ENCODE measurements at places on chromosomes 5 and 9.
A peak's percentile ranks its signal among the peaks of the same experiment; 100 is the strongest.

- H3K27ac ChIP-seq: peak overlapping the region; percentile 91
- H3K36me3 ChIP-seq: peaks cover 4% of the 10 kb centered on the region
- DNase-seq: peak; percentile 20
- H3K27me3 ChIP-seq: no peaks in the 10 kb centered on the region
- H3K4me1 ChIP-seq: peaks cover 65% of the 10 kb centered on the region
Measured at GRCh38 chr9:27483576-27483975, 40.5 kb upstream of the IFNK start.

DNA sequence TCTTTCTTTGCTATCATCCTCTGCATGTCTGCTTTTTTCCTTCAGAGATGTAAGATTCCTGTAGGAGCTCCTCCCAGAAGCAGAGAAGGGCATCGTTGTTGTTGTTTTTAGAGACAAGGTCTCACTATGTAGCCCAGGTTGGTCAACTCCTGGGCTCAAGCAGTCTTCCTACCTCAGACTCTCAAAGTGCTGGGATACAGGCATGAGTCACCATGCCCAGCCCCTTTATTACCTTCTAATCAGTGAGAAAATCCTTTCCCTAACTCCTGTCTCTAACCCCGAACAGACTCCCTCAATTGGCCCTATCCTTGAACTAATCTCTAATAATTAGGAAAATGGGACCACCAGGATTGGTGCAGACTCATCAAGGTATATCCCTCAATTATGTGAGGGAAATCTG is 64.4 kb downstream of the GALNT10 start:
- no peaks in the 10 kb centered on the region for H3K27me3 ChIP-seq
- H3K4me1 ChIP-seq: peaks cover 30% of the 10 kb centered on the region
- H3K4me3 ChIP-seq: no peak overlapping the region
- H3K36me3 ChIP-seq: peaks cover 28% of the 10 kb centered on the region
- DNase-seq: no peak

- peak overlapping the region; percentile 14 for H3K27ac ChIP-seq
- no peaks in the 10 kb centered on the region for H3K36me3 ChIP-seq
- peak overlapping the region; percentile 76 for H3K4me3 ChIP-seq
- H3K27me3 ChIP-seq: peaks cover 9% of the 10 kb centered on the region
Measured at GRCh38 chr5:139847790-139848507, 52.3 kb downstream of the PSD2 start.

GRCh38 chr5:38534156-38534453 is 22.3 kb downstream of the LIFR start:
- H3K27me3 ChIP-seq: peaks cover 13% of the 10 kb centered on the region
- H3K27ac ChIP-seq: no peak overlapping the region
- DNase-seq: no peak
- no peaks in the 10 kb centered on the region for H3K36me3 ChIP-seq
- H3K4me1 ChIP-seq: no peaks in the 10 kb centered on the region
- H3K4me3 ChIP-seq: no peak overlapping the region

DNA sequence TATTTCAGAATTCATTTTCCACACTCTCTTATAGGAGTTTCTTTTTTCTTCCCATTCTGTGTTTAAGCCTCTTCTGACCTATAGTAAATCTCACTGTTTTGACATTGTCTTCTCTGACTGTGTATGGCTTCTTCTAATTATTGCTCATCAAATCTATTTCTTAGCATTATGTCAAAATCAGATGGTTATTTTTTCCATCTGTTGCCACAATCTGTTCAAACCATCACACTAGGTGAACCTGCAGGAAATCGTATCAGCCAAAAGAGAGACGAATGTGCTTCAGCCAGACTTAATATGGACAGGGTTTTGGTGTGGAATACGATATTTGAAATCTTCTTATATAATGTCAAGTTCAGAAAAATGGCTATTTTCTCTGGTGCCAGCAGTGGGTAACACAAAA is 15.9 kb upstream of the SEMA4D start:
- H3K27me3 ChIP-seq: no peaks in the 10 kb centered on the region
- no peak overlapping the region for H3K4me3 ChIP-seq
- H3K36me3 ChIP-seq: no peaks in the 10 kb centered on the region
- DNase-seq: no peak
- no peak overlapping the region for H3K27ac ChIP-seq
- H3K4me1 ChIP-seq: peaks cover 32% of the 10 kb centered on the region

DNA sequence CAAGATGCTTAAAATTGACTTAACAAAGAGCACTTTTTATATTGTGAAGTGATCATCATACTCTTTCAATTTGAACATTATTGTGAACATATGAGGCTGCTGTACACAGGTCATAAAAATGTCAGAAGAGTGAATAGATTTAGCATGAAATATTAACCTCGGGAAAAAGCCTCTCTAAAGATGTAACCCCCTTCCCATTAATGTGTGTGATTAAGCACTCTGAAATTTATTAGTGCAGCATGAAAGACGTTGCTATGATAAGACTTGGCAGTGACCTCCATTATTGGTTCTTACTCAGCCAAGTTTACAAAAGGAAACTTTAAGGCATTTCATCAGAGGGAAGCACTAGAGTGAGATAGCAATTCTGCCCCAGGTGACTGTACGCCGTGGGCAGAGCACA is 326.5 kb downstream of the NTRK2 start:
- no peaks in the 10 kb centered on the region for H3K36me3 ChIP-seq
- H3K27ac ChIP-seq: no peak overlapping the region
- no peaks in the 10 kb centered on the region for H3K4me1 ChIP-seq
- H3K27me3 ChIP-seq: peaks cover 9% of the 10 kb centered on the region
- no peak overlapping the region for H3K4me3 ChIP-seq
- DNase-seq: no peak

DNA sequence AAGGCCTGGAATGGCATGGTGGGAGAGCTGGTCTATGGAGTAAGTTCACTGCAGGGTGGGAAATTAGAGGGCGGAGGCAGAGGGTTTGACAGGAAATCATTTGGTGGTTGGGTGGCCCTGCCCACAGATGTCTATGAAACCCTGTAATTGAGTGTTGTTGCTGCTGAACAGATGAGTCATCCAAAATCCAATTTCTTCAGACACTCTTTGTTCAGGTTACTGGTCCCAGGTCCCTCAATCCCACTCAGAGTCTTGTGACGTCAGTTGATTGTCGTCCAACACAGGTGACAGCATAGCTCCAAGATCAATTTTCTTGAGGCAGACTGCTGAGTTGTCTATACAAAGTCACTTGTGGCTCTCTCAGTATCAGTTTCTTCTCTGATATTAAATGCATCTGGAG is 208.6 kb downstream of the GRIA1 start:
- DNase-seq: no peak
- no peaks in the 10 kb centered on the region for H3K36me3 ChIP-seq
- no peaks in the 10 kb centered on the region for H3K4me1 ChIP-seq
- no peak overlapping the region for H3K27ac ChIP-seq
- no peak overlapping the region for H3K4me3 ChIP-seq

DNA sequence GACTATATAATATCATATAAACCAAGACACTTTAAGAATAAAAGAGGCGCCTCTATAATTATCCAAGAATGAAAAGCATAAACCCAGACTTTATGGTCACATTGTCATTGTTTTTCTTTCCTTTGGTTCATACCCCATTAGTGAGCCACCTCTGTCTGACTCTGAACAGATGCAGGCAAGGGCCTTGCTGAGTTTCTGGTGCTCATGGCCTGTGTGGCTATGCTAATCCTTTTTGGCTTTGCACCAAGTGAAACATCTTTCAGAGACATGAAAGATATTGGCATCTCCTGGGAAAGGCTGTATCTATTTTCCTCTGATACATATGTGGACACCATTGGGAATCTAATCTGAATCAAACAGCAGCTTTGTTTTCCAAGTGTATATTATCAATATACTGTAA is 222.5 kb downstream of the CHSY3 start:
- no peak overlapping the region for H3K27ac ChIP-seq
- H3K36me3 ChIP-seq: no peaks in the 10 kb centered on the region
- DNase-seq: no peak
- no peak overlapping the region for H3K4me3 ChIP-seq

- no peak for DNase-seq
- H3K4me3 ChIP-seq: peak within 1 kb of the TSS; percentile 78
- H3K36me3 ChIP-seq: peaks cover 1% of the 10 kb centered on the region
- peaks cover 19% of the 10 kb centered on the region for H3K27me3 ChIP-seq
- H3K27ac ChIP-seq: no peak within 1 kb of the TSS
- peaks cover 9% of the 10 kb centered on the region for H3K4me1 ChIP-seq
Measured at GRCh38 chr5:36606428-36607113, at the start of gene SLC1A3. Gene SLC1A3 (plus strand): TSS chr5:36606606. CDS start chr5:36608424, 1,818 bp downstream.

DNA sequence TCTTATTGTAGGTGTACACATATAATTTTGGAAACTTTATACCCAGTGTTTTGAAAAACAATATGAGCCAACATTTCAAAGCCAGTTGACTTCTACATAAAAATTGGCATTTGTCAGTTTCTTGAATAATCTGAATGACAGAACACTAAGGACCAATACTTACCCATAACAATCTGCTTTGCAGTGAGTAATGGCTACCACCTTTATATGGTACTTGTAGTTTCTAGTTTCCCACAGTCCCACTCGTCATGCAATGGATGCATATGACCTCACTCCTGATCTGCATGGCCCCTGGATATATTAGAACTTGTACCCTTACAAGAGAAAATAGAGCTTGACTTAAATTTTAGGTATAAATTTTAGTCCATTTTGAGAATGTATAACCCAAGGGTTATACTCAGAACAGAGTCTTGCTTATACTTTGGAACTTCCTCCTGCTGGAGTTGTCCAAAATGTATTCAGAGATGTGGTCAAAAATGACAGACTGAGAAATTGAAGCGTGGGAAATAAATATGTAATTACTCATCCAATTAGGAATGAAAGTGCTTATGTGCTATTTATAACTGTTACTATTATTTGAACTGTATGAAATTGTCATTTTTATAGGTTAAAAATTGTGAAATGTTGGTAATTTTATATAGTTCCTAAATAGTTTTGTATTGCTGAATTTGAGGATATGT is 19.5 kb downstream of the XRCC4 start:
- no peak for DNase-seq
- H3K4me1 ChIP-seq: peaks cover 15% of the 10 kb centered on the region
- peaks cover 12% of the 10 kb centered on the region for H3K36me3 ChIP-seq
- no peak overlapping the region for H3K27ac ChIP-seq
- H3K4me3 ChIP-seq: no peak overlapping the region

DNA sequence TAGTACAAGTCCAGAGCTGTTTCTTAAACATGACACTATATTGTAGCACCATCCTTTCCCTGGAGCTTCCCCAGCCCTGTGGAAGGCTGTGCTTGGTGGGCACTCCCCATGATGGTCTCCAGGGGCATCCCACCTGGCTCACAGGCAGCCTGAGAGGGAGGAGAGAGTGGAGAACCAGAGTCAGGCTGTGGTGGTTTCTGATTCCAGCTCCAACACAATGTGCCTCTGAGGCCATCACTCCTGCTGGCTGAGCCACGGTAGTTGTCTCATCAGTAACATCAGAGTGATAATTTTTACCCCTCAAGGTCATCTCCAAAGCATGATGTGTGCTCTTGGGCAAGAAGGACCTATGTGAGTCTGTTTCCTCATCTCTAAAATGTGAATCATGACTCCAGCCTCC is 398.0 kb downstream of the CDK5RAP2 start:
- no peak for DNase-seq
- no peaks in the 10 kb centered on the region for H3K36me3 ChIP-seq
- no peak overlapping the region for H3K4me3 ChIP-seq
- peaks cover 7% of the 10 kb centered on the region for H3K27me3 ChIP-seq

GRCh38 chr9:78543353-78543752 is 246.4 kb downstream of the PSAT1 start:
- H3K27me3 ChIP-seq: peaks cover 2% of the 10 kb centered on the region
- no peak overlapping the region for H3K27ac ChIP-seq
- H3K4me1 ChIP-seq: no peaks in the 10 kb centered on the region
- no peak overlapping the region for H3K4me3 ChIP-seq
- no peaks in the 10 kb centered on the region for H3K36me3 ChIP-seq

DNA sequence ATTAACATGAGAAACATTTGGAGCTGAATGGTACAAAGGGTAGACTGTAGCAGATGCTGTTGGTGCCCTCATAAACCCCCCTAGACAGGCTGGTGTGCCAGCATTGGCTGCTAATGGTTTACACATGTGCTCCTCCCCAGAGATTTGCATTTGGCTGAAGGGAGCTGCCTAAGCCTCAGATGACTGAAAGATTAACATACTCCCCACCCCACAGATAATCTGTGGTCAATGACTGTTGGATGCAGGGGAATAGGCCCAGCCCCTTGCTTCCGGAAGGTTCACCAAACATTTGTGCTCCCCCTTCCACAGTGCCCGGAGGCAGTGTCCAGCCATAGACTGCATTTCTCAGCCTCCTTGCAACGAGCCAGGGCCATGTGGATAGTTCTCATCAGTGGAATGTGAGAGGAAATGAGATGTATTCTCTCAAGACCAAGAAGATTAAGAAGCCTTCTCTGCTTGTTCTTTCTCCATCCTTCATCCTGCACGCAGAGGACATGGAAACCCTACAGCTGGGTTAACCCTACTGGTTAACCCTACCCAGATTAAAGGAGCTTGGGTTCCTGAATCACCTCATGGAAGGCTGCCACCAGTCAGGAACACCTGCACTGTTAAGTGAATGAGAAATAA is 79.6 kb downstream of the PHAX start:
- no peak for DNase-seq
- no peak overlapping the region for H3K4me3 ChIP-seq
- H3K27ac ChIP-seq: no peak overlapping the region
- no peaks in the 10 kb centered on the region for H3K36me3 ChIP-seq

- no peaks in the 10 kb centered on the region for H3K27me3 ChIP-seq
- no peak for DNase-seq
- H3K4me1 ChIP-seq: no peaks in the 10 kb centered on the region
- no peak overlapping the region for H3K4me3 ChIP-seq
- H3K27ac ChIP-seq: no peak overlapping the region
Measured at GRCh38 chr9:20321423-20322082, 300.7 kb downstream of the MLLT3 start.

- H3K27me3 ChIP-seq: no peaks in the 10 kb centered on the region
- no peaks in the 10 kb centered on the region for H3K4me1 ChIP-seq
- no peak overlapping the region for H3K27ac ChIP-seq
- H3K4me3 ChIP-seq: no peak overlapping the region
Measured at GRCh38 chr9:70883056-70883455, 238.4 kb downstream of the TRPM3 start.

DNA sequence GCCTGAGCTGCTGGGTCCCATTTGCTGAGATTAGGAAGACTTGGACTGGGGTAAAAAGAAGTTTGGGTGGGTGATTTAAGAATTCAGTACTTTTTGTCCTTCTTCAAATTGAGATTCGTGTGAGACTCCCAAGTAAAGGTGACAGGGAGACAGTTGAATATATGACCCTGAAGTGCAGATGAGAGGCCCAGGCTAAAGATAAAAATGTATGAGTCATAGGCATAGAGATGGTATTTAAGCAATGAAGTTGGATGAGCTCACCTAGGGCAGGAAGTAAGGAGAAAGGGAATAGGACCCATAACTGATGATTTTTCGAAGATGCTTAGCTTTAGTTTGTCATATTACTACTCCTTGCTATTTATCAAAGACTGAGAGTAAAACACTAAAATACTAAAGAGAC is 255.9 kb upstream of the ADRA1B start:
- no peak overlapping the region for H3K4me3 ChIP-seq
- no peaks in the 10 kb centered on the region for H3K36me3 ChIP-seq

- H3K4me3 ChIP-seq: peak overlapping the region; percentile 97
- peak overlapping the region; percentile 99 for H3K27ac ChIP-seq
- H3K36me3 ChIP-seq: peaks cover 2% of the 10 kb centered on the region
- DNase-seq: no peak
- no peaks in the 10 kb centered on the region for H3K27me3 ChIP-seq
Measured at GRCh38 chr5:133051061-133051541, 712 bp upstream of the HSPA4 start.

GRCh38 chr5:123665822-123666371 is 153.9 kb downstream of the CSNK1G3 start:
- H3K27ac ChIP-seq: no peak overlapping the region
- peaks cover 2% of the 10 kb centered on the region for H3K36me3 ChIP-seq
- no peak overlapping the region for H3K4me3 ChIP-seq
- no peak for DNase-seq
- no peaks in the 10 kb centered on the region for H3K27me3 ChIP-seq
- H3K4me1 ChIP-seq: no peaks in the 10 kb centered on the region

Measured in memory B cell (primary cell).